Activated naive CD4-positive, alpha-beta T cell treated with anti-CD3 and anti-CD28 coated beads for 36 hours (primary cell): ENCODE measurements at places on chromosomes 5 and 9. TPM values are rescaled to one million over a fixed set of nuclear protein-coding genes. Genes with fewer than 3 reads are reported as not detected.

FAM200C gene
- total RNA-seq, result 0.93 TPM

SLC34A1 gene
- not detected for total RNA-seq

C9orf50 gene
- not detected for total RNA-seq

PTGS1 gene
- not detected for total RNA-seq

ADAMTS19 gene
- total RNA-seq, result not detected

RANBP3L gene
- not detected for total RNA-seq

OR1K1 gene
- not detected for total RNA-seq

NRG2 gene
- not detected for total RNA-seq

RFK gene
- total RNA-seq, result 5.2 TPM

FBXW2 gene
- 64.4 TPM for total RNA-seq

LCN9 gene
- total RNA-seq, result not detected

AGXT2 gene
- not detected for total RNA-seq

SMC5 gene
- total RNA-seq, result 30.4 TPM

AFAP1L1 gene
- total RNA-seq, result 0.07 TPM

ANKRD34B gene
- 0.10 TPM for total RNA-seq

CARD9 gene
- total RNA-seq, result 0.22 TPM

SLC36A2 gene
- total RNA-seq, result not detected

SPATA31C1 gene
- total RNA-seq, result not detected

DMRTA1 gene
- not detected for total RNA-seq

NMUR2 gene
- not detected for total RNA-seq

GZMA gene
- 0.24 TPM for total RNA-seq

QSOX2 gene
- total RNA-seq, result 18.0 TPM

EDIL3 gene
- total RNA-seq, result not detected

MEF2C gene
- total RNA-seq, result not detected

FYB1 gene
- 129 TPM for total RNA-seq

TNFSF8 gene
- total RNA-seq, result 26.4 TPM

SECISBP2 gene
- 42.8 TPM for total RNA-seq

ZNF300 gene
- total RNA-seq, result 1.1 TPM

BARHL1 gene
- total RNA-seq, result not detected

TPPP gene
- total RNA-seq, result 0.02 TPM
